ENCODE measurements at places on chromosomes 7 and 10.

DNA sequence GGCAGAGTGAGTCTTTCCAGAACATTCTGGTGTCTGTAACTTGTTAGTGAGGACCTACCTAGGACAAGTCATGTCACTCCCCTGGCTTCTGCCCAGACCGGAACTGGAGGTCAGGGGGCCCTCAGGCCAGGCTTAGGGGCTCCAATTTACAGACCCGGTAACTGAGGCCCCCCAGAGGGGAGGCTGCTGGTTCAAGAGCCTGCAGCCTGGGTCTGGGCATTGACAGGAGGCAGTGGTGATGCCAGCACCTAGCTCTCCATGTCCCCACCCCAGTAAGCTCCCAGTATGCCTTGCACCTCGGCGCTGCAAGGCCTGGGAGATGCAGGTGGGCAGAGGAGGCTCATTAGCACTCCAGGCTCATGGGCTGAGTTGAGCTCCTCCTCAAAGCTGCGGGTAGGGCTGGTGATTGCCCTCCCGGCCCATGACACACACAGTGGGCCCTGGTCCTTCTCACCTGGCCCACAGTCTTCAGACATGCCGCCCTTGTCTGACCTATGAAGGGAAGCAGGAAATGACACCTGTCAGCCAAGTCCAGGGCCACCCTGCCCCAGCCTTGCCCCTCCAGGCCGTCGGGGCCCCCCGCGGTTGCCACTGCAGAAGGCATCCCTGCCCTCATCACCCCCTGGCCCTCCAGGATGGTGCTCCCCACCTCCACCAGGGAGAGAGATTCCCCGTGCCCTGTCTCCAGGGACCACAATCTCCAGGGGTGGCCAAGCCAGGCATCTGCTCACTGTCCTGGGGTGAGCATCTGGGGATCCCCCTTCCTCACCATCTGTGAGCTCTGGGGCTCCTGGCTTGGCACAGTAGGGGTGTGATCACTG lies 88.3 kb upstream of the TMEM248 start:
- no peak for DNase-seq

DNA sequence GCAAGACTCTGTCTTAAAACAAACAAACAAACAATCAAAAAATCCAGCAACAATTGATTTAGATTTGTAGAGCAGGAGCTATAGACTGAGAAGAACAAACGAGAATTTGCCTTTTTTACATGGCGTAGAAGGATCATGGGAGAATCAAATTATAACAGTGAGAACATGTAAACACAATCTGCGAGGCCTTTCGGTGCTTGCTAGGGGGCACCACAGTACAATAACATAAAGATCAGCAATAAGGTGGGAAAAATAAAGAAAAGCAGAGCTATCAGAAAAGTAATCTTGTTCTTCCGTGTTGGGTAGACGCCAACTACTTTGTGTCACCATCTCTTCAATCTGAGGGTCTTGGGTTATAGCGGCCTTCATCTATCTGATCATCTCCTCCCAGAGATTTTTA lies 82.2 kb downstream of the NOD1 start:
- no peak for DNase-seq

- no peak for DNase-seq
Observed at GRCh38 chr10:48274636-48275035, at the start of gene FRMPD2. TSS of gene FRMPD2 (minus strand) at chr10:48274696. CDS start at chr10:48274567, 129 bp downstream.

DNA sequence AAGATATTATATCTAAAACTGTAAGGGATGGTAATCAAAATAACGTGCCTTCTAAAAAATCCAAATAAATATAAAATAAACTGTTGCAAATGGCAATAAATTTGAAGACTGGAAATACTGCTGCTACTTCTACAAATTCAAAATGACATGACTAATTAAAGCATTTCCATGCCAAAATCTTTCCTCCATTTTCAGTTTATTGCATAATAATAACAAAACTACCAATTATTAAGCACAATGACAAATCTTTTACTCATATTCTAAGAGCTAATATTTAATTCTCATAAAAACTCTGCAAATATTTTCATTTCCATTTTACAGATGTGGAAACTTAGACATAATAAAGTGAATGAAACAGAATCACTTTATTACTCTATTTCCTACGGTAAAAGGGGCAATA lies 38.8 kb upstream of the NEBL start:
- DNase-seq = no peak

DNA sequence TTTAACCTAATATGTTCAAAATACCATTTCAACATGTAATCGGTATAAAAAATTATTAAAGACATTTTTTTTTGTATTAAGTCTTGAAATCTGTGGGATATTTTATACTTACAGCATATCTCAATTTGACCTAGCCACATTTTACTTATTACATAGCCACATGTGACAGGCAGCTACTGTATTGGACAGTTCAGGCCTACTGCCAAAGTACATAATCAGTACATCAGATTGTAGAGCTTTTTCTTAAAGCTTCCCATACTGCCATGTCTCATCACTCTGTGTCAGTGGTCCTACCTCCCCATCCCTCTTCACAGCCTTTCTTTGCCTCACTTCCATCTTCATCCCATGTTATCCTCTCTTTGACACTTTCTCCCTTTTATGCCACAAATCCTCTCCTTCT lies 43.0 kb downstream of the LOXL4 start:
- no peak for DNase-seq

DNA sequence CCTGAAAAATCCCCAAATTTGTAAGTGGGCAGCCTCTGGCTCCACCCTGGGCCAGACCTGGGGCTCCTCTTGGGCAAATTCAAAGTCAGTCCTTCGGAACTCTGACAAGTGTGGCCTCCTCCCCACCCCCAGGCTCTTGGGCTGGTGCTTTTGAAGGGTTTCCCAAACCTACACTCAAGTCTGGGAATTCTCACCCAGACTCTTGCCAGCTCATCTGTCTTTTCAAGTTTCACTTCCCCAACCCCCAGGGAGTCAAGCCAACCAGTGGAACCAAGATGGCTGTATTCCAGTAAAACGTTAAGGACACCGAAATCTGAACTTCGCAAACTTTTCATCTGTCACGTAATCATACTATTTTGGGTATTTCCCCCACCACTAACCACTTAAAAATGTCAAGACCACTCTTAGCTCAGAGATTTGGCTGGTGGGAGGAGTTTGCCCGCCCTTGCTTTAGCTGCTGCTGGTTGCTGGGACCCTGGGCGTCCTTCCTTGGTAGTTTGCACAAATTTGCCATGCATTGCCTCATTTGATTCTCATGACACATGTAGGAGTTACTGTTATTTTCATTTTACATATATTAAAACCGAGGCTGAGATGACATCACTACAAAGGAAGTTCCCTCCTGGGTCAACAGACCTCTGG lies 1.7 kb upstream of the MYO1G start:
- DNase-seq = no peak

GRCh38 chr7:43701500-43701854 lies 27.8 kb downstream of the COA1 start:
- DNase-seq = no peak

DNA sequence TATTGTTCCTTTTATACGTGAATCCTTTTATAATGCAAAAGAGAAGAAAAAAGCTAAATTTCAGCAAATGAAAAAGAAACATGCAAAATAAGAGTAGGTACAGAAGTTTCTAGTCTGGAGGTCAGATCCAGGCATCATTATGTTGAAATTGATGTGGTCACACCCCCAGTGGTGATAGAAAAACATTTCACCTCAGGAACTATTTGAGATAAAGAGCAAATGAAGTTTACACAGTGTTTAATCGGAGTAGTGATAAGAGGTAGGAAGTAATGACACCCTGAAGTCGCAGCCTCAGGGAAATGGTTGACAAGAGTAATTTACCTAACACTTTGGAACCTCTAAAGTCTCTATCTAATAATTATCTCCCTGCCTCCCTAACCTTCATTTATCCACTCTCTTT lies 536.0 kb upstream of the STEAP1 start:
- no peak for DNase-seq

- no peak for DNase-seq
Observed at GRCh38 chr10:12180221-12180974, 15.3 kb downstream of the NUDT5 start.

GRCh38 chr7:151940048-151940811 lies 16.0 kb upstream of the GALNTL5 start:
- peak; percentile 82 for DNase-seq

DNA sequence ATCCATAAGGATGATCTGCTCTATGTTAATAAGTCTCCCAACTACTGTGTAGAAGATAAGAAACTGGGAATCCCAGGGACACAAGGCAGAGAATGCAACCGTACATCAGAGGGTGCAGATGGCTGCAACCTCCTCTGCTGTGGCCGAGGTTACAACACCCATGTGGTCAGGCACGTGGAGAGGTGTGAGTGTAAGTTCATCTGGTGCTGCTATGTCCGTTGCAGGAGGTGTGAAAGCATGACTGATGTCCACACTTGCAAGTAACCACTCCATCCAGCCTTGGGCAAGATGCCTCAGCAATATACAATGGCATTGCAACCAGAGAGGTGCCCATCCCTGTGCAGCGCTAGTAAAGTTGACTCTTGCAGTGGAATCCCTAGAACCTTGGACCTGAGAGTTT lies 10.3 kb downstream of the WNT16 start:
- DNase-seq = no peak

DNA sequence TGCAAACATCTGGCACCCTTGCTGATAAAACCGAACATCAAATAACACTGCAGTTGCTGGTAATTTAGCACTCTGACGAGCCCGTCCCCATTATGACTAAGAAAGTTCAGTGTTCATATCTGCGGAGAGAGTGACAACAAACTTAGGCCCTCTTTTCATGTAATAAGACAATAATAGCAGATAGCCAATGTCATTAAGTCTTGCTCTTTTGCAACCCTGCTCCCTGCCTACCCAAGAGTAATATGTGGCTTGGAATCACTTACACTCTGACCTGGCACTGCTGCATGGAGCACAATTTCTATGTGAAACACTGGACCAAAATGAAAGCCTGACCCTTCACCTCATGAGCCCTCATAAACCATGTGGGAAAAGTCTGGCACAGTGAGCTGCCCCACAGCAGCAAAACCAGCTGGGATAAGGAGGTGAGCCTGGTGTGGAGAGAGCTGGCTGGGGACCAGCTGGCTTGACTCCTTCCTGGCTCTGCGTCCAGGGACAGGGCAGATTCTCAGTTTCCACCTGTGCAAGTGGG lies 86.5 kb downstream of the HIPK2 start:
- no peak for DNase-seq

DNA sequence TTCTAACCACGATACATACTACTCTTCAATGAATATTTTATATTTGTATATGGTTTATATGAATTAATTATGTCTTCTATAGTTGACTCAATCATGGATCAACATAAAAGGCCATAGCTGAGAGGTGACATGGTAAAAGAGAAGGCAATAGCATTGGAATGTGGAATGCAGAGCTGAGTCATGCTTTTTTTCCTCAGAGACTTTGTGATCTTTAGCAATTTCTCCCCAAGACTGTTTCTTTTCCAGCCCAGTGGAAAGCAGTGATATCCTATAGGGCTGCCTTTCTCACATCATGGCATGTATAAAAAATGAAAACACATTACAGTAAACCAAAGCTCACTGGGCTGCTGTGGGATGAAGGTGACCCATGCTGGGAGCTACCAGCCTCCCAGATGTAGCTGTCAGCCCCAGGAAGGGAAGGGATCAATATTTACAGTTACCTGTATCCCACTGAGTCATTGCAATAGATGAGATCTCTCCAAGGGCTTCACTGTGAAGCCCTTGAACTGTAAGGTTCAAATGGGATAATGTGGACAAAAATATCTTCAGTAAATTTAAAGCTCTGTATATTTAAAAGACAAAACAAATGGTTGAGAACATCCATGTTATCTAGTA lies 30.2 kb downstream of the SLC39A12 start:
- DNase-seq = peak; percentile 11

GRCh38 chr7:115005953-115006352 lies 84.1 kb downstream of the MDFIC start:
- DNase-seq = no peak

GRCh38 chr7:104133238-104133637 lies 74.6 kb downstream of the ORC5 start:
- no peak for DNase-seq

DNA sequence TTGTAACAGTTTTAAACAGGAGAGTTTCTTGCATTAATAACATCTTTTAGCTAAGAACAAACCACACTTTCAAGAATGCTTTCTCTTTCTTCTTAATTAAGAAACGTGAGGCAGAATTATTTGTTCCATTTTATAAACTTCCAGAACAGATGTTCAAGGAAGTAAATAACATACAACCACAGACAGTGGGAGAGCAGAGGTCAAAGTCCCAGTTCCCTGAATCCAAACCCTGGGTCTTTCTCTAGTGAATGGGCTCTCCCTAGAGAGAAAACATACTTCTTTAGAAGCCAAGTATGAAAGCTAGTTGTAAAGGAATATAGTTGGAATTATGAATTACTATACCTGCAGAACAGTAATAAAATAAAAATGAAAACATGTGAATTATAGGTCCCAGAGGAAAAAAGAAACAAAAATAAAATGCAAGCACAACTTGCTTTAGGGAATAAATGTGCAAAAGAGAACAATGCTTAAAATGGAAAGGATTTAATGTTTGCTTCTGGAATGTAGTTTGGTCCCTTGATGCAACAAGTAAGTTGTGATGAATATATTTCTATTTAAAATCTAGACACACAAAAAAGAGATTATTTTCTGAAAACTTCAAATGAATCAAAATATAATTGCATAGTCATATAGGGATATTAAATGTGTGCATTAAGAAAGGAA lies 6.0 kb downstream of the OR6B1 start:
- no peak for DNase-seq

- no peak for DNase-seq
Observed at GRCh38 chr7:31890198-31890597, 180.0 kb downstream of the PDE1C start.

GRCh38 chr10:130108934-130109604 lies 1.6 kb downstream of the C10orf143 start:
- no peak for DNase-seq

DNA sequence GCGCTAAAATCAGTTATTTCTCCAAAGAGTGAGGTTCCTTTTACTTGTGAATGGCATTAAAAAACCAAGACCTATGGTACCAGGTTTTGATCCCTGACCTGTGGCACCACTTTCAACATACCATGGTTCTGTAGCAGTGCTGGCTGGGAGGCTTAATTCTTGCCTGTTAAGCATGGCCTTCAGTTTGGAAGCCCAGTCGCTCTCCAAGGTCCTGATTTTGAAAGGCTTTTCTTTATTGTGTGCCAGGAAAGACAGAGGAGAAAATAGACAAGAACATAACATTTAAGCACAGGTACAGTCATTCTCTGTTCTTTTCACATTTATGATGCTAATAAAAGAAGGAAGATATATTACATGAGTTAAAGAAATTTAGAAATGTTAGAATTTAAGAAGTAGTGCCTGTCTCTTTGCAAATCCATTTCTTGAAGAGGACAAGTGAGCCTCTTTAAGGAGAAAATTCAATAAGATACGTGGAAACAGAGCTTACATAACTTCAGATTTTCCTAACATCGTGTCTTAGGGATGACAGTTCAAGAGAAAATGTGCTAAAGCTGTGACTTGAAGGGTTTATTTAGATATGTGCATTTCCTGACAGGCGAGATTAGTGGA lies 357.6 kb downstream of the DPP6 start:
- DNase-seq = no peak

GRCh38 chr10:74924251-74924963 lies 98.0 kb downstream of the KAT6B start:
- peak; percentile 68 for DNase-seq

Measured in foreskin melanocyte (primary cell).